Activated T-helper 2 cell treated with anti-CD3 and anti-CD28 coated beads, Interferon-gamma antibody, Interleukin-2, Interleukin-4, amounts not matched to agents 10 μg/mL and 5 μg/mL and 100 μg/mL, durations not matched to agents 14 hours and 24 hours and 36 hours (primary cell): ENCODE measurements at places on chromosomes 5 and 9.

DNA sequence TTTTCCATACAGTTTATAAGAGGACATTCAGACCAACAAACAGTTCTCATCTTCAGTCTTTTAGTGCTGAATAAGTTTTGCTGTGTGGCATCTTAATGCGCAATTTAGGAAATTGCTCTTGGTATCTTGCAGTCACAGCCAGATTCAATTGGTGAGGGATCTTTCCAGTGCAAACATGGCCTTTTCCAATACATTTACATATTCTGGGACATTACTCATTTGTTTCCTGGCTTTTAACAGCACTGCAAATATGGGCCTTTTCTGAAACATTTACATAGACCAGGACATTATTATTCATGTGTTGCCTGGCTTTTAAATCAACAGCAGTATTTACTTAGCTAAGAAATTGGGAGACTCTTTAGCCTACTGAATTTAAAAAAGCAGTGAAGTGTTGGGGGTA, 22.7 kb downstream of the ANKRD33B start:
- DNase-seq: no peak

DNA sequence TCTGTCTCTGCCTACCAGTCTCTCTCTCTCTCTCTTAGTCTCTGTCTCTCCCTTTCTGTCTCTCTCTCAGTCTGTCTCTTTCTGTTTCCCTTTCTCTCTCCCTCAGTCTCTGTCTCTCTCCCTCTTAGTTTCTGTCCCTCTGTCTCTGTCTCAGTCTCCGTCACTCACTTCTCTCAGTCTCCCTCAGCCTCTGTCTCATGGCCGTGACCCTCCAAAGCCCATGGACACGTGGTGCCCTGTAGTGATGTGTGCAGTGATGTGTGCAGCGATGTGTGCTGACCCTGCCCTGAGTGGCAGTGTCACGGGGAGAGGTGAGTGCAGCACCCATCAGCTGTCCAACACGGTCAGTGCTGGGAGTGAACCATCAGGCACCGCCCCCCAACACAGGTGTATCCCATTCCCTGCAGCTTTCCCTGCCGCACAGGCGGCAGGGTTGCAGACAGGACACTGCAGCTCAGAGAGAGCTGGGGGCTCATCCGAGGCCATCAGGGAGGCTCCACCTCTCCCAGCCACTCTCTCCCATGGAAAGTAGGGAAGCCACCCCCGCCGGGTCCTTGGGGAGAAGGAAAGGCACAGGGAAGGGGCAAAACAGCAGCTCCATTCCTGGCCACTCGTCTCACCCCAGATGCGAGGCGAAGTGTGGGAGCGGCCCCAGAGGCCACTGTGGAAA, 794 bp upstream of the LRRC14B start:
- no peak for DNase-seq

- DNase-seq: no peak
Observed at GRCh38 chr5:147658293-147658932, 124.1 kb downstream of the JAKMIP2 start.

GRCh38 chr9:85630676-85631075, 111.1 kb downstream of the AGTPBP1 start:
- DNase-seq: no peak

DNA sequence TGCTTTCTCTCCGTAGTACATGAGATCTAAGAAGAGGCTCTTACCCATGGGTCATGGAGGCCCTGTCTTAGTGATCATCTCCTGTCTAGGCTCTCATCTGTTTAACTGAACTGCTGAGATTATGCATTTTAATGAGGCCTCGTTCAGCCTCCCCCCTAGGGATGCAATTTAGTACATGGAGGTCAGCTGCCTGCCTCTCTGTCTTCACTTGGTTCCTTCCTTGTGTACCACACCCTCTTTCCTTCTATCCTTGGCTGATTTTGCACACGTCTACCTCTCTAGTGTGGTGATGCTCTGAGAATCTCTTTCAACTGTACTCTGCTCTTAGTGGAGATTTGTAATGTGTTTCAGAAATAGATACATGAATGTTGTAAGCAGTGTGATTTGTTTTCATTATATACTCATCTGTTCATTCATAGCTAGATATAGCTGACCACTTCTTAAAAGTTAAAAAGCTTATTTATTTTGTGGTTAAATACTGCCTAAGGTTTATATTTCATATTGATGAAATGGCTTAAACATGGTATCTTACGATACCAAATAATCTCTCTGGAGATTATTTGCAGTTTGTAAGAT, 3.5 kb upstream of the ACTBL2 start:
- no peak for DNase-seq

DNA sequence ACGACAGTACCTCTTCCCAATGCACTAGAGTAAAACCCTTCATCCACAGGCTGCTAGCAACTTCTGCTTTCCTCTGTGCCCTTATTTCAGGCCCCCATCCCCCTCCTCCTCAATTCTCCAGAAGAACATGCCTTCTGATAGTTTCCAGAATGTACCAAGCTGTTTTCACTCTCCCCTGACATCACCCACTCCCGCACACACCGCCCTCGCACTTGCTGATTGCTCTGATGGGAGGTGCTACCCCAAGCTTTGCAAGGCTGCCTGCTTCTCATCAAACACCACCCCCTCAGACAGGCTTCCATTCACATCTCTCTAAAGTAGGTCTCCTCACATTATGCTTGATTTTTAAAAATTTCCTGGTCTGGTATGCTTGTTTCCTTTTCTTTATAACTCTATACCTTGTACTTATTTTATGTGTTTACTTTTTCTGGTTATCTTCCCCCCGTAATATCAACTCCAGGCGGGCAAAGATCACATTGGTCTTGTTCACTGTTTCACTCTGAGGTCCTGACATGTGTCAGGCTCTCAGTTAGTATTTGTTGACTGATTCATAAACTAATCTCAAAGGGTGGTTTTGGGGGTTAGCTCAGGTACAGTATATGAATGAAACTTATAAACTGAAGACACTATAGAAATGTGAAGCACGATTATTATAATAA, 91.0 kb upstream of the C9orf72 start:
- no peak for DNase-seq

DNA sequence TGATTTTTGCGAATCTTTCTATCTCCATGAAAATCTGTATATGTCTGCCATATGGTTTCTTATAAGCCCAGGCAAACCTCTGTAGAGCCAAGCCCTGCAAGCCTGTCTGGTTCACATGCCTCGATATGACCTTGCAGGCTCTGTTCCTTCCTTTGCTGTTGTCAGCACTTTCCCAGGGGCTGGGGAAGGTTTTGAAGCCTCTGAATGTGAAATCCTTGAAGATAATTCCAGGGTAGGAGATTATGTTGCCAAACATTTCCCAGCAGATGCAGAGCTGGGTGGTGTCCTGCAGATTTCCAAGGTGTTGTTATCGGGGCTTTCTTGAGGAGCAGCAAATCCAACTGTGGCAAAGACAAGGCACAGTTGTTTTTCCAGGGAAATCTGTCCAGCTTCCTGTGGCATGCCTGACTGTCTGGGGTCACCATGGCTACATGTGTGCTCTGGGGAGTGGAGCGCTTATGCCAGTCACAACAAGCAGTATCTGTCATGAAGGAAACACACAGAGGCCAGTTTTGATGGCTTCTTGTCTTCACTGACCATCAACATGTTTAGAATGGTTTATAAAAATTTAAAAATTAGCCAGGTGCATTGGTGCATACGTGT, 60.7 kb upstream of the RPS23 start:
- no peak for DNase-seq

DNA sequence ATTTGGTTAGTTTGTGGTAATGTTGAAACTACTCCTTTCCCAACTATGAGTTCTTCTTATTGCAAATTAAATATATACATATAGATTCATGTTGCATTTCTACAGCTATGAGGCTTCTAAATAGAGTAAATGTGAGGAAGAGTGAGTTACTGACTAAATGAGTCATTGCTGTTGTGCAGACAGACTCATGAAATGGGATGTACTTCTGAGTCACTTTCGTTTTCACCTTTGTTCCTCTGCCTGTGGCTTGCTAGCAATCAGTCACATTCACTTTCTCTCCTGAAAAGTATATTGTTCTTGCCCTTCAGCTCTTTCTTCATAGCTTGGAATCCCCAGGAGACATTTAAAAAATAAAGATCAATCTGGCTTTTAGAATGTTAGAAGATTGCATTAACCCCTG, 295.5 kb upstream of the SMC2 start:
- DNase-seq: no peak

- DNase-seq: no peak
Observed at GRCh38 chr9:130590305-130590704, 10.9 kb downstream of the FUBP3 start.

DNA sequence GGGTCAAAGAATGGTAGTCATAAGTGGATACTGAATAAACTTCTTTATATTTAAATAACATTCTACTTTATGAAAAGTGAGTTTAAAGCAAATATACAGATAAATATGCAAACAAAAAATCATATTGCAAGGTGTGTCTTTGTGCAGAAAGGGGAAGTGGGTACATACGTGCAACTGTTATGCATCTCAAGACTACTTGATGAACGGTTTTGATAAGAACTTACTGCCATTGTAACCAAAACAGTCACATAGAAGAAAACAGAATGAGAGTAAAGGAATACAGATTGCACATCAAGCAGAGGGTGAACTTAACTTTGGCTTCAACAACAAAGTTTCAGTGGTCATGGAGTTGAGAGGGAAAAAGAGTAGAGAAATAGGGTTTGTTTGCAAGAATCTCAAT, 9.9 kb downstream of the CAMK4 start:
- DNase-seq: no peak

GRCh38 chr5:41270423-41271251, 57.3 kb upstream of the C6 start:
- no peak for DNase-seq

- no peak for DNase-seq
Observed at GRCh38 chr9:124137944-124138335, 119.8 kb upstream of the NEK6 start.

- no peak for DNase-seq
Observed at GRCh38 chr5:180988016-180988415, 630 bp upstream of the BTNL3 start.

DNA sequence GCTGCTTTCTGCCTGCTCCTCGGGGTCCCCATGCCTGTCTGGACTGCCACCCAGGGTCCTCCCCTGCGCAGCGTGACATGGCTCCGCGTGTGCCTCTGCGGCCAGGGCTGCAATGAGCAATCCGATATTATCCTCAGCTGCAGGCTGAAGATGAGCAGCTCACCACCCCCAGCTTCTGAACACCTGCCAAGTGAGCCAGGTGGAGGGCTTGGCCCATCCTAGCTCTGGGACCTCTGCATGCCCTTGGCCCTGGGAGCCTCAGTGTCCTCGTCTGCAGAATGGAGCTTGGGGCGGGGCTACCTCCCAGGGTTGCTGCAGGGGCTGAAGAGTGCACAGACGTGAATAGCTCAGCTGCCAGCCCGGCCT, 4.1 kb upstream of the MYMK start:
- DNase-seq: no peak

- no peak for DNase-seq
Observed at GRCh38 chr5:16483361-16483760, 17.8 kb upstream of the ZNF622 start.

- DNase-seq: no peak
Observed at GRCh38 chr5:107516452-107517184, 154.1 kb downstream of the EFNA5 start.

- DNase-seq: no peak
Observed at GRCh38 chr5:40221796-40222195, 457.9 kb upstream of the PTGER4 start.

- peak; percentile 47 for DNase-seq
Observed at GRCh38 chr9:4315582-4316215, 15.8 kb upstream of the GLIS3 start.

DNA sequence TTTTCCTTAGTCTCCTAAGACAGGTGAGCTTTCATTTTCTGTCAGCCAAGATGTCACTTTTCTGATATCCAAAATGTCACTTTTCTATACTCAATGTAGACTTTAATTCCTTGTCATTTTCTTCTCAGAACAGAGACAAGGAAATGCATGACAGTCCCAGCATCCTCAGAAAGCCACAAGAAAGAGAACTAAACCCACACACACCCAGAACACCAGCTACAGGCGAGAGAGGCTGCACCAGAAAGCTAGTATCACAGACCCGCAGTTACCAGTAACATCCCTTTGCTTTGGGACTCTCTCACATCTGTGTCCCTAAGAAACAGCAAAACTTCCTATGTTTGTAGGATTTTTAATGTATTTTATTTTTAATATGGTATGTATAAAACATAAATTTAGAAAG, 17.1 kb downstream of the TRMO start:
- peak; percentile 47 for DNase-seq

GRCh38 chr5:121500310-121500709, 351.4 kb upstream of the FTMT start:
- no peak for DNase-seq

- no peak for DNase-seq
Observed at GRCh38 chr9:95528908-95529502, 12.2 kb upstream of the PTCH1 start.

DNA sequence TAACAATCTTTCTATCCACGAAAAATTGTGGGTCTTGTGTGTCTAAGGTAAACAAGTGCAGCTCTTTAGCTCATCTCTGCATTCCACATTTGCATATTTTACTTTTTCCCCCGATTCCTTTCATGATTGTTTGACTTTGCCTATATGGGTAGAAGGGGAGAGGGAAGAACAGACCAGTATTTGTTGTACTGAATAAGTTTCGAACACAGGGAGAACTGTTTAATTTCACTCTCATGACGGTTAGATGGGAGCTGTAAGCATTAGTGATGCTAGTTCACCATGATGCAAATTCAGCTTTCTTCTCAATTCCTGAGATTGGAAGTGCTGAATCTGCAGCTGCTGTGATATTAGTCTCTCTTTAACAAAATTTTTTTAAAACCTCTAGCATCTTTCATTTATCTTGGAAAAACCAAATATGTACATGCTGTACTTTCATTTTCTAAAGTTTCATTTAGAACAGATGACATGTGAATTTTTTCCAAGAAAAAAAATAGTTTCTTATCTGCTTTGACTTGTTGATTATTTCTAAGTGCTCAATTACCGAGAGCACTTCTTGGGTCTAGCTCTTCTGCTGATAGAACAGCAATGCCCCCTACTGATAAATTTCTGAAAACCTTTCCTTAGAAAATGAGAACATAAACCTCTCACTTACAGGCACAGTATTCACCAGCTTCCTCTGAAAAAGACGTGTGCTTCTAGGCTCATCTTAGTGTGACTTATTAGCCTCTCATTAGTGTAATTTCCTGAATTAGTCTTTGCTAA, 149.5 kb downstream of the BAAT start:
- no peak for DNase-seq

DNA sequence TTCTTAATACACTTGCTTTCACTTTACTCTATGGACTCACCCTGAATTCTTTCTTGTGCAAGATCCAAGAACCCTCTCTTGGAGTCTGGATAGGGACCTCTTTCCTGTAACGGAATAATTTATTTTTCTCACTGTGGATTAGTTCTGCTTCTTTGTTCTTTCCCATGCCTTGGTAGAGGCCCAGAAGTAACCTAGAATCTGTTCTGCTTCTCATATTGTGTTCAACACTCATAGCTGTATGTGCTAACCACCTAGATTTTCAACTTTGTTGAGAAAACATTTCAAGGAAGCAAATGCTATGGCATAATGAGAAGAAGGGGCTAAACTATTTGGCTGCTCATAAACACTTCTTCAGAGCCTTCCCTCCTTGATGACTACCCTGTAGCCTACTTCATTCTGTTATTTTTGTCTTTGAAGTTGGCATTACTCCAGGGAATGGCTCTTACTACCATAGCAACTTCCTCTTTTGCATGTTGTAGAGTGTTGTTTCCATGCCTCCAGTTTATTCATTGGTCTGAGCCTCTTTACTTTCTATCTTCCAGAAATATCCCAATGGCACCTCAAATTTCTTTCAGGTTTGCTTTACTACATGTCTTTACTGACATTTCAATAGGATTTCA, 74.3 kb downstream of the KIAA0825 start:
- no peak for DNase-seq
